NCI-H1930 (cell line): ENCODE measurements at places on chromosomes 12 and 14.

DNA sequence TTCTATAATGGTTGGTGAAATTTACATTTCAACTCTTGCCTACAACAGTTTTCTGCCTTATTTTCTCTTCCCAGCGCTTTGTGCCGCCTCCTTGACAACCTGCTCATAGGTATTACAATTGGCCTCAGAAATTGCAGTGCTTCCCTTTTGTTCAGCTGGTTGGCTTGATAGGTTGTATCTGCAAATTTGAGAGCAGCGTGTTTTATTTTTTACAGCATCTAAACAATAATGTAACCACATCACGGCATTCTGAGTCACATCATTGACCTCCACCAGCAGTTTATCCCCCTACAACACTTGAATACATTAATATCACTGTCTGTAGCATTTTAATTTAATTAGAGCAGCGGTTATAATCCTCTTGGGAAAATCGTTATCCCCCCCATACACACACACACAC, 99.4 kb downstream of the ETV6 start:
- no peak for DNase-seq

GRCh38 chr14:75393794-75394193, 34.0 kb upstream of the JDP2 start:
- no peak for DNase-seq

DNA sequence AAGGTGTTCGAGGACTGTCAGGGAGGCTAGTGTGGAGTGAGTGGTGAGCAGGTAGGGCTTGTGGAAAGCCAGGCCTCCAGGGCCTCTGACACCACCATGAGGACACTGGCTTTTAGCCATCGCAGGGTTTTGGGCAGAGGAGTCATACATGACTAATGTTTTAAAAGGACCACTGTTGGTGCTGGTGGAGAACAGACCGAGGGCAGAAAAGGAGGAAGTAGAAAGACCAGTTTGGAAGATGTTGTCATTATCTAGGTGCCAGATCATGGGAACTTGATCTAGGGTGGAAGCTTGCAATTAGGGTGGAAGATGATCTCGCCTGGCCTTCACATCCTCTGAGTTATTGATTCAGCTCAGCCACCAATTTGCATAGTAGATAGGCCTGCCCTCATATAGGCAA, 144.2 kb downstream of the C12orf75 start:
- no peak for DNase-seq

GRCh38 chr12:86917121-86917520, 660.9 kb upstream of the MGAT4C start:
- no peak for DNase-seq

GRCh38 chr12:115132145-115132544, 448.2 kb upstream of the TBX3 start:
- no peak for DNase-seq

DNA sequence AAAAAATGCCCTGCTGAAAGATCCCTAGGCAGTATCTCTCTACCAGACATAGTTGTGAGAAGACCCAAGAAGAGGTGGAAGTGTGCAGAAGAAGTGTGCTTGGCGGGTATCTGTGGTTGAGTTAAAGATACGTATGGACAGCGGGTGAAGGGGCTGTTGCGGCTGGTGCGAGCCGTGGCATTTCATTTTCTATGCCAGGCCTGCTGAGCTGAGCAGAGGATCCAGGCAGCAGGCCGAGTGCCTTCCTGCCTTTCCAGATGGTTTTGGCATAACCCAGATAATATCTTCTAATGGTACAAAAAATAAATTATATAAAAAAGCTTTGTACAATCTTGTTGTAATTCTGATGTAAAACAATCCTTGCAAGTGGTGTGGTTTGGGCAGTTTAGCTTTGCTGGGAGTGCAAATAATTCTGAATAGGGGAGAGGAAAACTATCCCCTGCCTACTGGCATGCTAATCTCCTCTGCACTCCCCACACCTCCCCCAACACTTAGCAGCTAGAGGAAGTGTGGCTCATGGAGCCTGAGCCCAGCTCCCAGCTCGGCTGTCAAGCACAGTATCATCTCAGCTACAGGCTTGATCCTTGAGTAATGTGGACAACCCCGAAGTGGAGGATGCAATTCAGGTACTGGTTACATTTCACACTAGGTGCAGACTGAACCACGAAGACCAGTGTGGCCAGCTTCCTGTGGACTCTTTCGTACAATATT, 168.9 kb downstream of the VRK1 start:
- DNase-seq = no peak

DNA sequence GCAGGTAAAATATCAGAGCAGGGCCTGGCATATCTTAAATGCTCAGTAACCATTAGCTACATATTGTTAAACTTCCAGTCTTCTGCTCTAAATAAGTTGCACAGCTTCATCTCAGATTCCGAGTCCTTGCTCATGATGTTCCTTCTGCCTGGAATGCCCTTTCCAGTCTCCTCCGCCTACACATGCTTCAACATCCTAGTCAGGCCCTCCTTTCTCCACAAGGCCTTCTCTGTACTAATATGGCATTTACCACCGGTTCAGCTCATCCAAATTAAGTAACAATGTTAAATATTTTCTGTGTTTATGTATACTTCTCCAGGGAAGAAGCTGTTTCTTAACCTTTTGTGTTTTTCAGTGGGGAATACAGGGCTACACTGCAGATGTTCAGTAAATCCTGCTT, 8.5 kb downstream of the DHH start:
- DNase-seq = no peak

DNA sequence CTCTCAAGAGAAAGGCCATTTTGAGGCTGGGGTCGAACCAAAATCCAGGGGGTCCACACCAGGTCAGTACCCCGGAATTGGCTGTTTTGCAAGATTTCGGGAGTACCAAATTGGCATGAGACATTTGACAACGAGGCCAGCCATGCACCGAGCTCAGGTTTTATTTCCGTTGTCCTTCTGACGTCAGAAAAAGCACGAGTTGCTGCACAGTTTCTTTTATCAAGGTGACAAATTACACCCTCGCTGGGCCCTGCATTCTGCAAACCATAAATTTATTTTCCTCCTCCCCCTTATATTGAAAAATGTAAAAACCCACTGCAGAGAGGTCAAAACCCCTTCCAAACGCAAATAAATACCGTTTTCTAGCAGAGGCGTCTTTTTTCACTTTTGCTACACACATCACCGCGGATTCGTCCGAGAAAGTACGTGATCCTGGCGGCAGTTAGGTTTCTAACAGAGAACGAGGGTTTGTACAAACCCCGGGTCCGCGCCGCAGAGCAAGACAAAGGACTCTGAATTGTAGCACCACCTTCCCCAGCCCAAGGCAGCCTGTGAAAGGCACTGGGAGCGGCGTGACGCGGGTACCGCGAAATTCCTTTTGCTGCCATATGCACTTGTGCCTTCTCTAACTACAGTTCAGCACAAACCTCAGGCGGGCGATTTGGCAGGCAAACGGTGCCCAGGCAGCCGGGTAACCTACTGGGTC, 1.8 kb downstream of the SLC38A1 start:
- DNase-seq = peak; percentile 76

- DNase-seq = no peak
Measured at GRCh38 chr12:57834086-57834876, 12.2 kb downstream of the CTDSP2 start.

DNA sequence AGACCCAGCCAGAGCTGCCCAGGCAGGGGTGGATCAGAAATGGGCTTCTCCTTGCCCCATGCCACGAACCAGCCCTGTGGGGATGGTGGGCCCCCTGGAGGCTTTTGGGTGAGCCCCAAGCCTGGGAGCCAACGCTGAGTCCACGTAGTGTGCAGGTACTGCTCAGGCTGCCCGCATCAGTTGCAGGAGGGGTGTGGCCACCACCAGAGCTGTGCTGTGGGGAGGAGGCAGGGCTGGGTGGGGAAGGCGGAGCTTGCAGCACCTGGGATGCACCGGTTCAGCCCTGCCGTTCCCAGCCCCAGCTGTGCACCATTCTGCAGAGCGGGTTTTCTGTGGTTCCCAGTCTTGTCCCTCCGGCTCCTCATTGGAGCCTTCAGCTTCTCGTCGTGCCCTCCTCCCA, 36.3 kb downstream of the IL31 start:
- no peak for DNase-seq

- DNase-seq = no peak
Measured at GRCh38 chr12:24499151-24500146, 449.5 kb downstream of the BCAT1 start.

DNA sequence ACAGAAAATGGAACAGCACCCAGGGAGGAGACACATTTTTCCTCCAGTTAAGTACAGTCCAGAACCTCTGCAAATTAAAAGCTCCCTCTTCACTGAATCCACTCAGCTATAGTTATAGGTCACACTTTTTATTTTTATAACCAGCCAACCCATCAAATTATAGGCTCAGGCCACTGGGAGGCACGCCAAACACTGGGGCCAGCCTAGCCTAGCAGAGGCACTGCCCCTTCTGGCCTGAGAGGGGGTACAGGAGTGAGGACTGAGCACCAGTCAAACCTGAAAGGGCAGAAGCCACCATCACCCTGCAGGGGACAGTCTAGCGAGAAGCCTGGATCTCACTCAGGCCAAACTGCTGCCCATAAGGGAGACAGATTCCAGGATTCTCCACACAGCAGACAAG, 19.3 kb downstream of the FMNL3 start:
- no peak for DNase-seq

DNA sequence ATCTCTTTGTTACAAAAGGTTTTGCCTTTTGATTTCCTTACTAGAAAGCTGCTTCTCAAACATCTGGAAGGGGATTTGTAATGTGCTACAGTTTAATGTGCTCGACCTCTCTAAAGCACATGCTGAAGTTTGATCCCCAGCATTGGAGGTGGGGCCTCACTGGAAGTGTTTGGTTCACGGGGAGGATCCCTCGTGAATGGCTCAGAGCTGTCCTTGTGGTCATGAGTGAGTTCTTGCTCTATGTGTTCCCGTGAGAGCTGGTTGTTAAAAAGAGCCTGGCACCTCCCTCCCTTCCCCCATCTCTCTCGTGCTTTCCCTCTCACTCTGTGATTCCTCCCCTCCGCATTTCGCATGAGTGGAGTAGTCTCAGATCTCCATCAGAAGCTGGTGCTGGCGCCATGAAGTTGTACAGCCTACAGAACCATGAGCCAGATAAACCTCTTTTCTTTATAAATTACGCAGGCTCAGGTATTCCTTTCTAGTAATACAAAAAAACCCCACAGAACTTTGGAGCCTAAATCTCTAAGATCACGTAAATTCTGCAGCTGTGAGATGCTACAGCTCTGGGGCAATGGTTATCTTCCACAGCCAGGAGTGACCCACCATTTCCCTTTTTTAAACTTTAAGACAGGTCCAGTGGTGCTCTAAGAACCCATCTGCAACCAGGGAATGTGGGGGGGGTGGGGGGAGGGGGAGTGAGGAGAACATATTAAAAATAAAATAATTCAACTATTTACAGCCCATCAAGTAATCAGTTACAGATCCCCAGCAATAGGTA, 214.4 kb downstream of the FOXN3 start:
- DNase-seq = no peak

DNA sequence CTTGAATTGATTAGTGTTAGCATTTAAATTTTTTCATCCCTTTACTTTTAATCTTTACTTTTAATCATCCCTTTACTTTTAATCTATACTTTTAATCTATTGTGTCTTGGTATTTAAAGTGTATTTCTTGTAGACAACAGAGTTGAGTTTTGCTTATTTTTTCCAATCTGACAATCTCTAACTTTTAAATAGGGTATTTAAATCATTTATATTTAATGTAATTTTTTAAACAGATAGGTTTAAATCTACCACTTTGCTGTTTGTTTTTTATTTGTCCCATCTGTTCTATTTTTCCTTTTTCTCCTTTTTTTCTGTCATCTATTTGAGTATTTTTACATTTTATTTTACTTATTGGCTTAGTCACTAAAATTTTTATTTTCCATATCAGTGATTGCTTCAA, 68.3 kb downstream of the TTC7B start:
- no peak for DNase-seq

DNA sequence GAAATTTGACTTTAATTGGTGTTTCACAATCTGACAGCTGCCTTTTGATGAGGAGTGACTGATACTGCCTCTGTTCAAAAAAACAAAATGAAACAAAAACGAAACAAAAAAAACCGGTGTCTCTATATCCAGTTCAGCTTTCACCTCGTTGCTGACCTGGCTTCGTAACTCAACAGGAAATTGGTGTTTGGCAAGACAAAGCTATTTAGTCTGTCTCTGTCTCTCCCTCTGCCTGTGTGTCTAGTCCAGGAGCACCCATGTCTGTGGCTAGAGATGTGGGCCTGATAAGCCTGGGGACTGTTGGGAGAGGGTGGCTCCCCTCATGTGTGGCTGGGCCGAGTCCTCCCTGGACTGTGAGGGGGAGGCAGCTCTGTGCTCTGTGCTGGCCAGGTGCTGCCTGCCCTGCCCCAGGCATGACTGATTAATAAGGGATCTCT, 11.3 kb downstream of the CACNA1C start:
- no peak for DNase-seq
